ENCODE measurements at places on chromosomes 4 and X. TPM values are rescaled to one million over a fixed set of nuclear protein-coding genes. Genes with fewer than 3 reads are reported as not detected.
A peak's percentile ranks its signal among the peaks of the same experiment; 100 is the strongest.

The PNCK gene
- 21.0 TPM for total RNA-seq

- peak; percentile 19 for DNase-seq
Measured at GRCh38 chrX:30990361-30990760, 81.5 kb downstream of the FTHL17 start.

DNA sequence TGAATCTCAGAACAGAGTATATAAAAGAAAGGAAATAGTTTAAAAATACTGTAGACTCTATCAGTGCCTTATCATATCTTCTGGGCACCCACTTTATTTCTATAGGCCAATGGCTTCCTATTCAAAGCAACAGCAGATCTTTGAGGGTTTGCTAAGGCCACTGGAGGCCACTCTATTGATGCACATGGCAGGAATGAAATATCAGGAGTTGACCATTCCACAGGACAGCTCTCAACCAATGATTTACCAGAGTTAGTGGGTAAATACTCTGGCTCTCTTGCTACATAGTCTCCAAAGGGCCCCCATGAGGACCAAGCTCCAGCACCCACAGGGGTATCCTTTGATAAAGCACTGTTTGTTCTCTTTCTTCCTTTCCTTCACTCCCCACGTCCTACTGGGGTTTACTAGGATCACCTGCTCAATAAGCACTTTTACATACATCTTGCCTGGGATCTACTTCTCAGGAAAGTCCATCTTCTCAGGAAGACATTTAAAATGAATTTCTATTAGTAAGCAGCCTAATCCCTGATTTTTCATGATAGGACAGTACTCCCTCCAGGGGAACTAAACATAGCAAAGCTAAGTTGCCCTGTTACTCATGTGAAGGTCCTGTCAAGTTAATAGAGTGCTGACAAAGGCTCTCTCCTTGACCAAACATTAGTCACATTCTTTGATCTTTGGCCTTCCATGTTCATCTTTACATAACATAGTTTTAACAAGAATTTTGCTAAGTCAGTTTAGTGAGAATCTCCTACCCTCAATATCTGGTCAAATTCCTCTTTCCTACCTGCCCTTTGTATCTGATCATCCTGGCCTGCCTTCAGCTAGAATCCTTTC lies 459.7 kb downstream of the GRXCR1 start:
- DNase-seq: no peak

DNA sequence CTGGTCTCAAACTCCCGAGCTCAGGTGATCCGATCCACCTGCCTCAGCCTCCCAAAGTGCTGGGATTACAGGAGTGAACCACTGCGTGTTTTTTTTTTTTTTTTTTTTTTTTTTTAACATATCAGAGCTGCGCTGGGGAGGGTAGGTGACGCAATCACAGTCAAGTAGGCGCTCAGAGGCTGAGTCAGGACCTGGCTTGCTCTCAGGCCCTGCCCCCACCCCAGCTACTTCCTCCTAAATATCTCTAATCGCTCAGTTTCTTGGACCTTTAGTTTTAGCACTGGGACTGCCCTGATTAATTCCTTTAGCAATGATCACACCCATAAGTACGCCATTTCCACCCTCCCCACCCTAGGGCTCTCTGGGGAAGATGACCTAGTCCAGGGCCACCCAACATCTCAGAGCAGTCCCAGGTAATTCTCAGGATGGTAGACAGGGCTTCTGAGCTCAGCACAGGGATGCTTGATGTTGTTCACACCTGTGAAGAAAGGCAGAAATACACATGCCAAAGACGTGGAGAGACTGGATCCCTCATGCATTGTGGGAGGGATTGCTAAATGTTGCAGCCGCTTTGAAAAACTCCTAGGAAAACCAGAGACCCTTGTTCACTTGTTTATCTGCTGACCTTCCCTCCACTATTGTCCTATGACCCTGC lies 50.2 kb downstream of the DDX3X start:
- peak; percentile 80 for DNase-seq

GRCh38 chr4:80948141-80948540 lies 82.4 kb upstream of the BMP3 start:
- peak; percentile 12 for DNase-seq

The SOX3 gene
- total RNA-seq: not detected

GRCh38 chr4:141565379-141566089 lies 70.8 kb upstream of the IL15 start:
- no peak for DNase-seq

DNA sequence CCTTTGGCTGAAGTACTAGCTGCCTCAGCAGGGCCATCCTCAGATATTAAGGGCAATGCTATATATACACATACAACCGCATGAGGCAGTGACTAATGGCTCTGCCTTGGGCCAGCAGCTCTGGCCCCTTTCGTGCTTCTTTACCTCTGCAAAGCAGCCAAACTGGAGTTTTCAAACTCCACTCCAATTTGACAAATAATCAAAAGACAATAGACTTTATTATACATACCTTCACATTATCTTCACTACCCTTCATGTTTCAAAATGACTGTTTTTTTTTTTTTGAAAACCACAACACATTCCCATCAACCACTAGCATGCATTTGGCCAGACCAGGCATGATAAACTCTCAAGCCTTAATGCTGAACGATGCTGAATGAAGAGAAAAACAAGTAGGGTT lies 187.7 kb downstream of the ENOX2 start:
- no peak for DNase-seq

DNA sequence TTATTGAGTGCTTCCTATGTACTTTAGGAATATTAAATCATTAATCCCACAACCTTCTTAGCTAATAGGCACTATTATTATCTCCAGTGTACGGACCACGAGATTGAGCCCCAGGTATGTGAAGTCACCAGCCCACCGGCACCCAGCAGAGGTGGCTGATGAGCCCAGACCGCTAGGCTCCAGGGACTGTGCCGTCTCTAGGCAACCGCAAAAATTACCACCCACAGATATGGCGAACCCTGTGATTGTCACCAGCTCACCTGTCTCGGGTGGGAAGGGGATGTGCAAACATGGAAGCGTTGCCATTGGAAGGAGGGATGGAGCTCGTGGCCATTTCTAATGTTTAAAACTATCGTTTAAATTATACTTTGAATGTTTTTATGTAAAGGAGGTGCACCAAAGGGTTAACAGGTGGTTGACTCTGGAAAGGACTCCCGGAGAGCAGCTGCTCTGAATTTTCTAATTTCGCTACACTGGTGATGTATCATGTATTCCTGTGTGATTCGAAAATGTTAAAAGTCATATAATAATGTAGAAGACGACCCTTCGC lies 21.0 kb upstream of the JAKMIP1 start:
- DNase-seq: peak; percentile 52

- DNase-seq: no peak
Measured at GRCh38 chr4:175891851-175892250, 79.8 kb upstream of the GPM6A start.

DNA sequence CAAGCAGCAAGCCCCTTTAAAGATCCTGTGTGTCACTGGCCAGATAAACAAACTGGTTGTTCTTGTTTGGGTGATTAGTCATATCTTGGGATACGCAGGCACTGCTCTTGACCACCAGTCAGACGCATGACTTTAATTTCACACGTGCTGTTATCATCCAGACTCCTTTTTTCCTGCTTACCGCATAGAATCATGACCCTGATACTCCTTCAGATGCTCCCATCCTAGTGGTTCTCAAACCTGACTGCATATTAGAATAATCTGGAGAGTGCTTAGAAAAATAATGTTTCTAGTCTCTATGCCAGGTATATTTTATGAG lies 78.8 kb downstream of the CLDN22 start:
- peak; percentile 44 for DNase-seq

The HOPX gene
- 48.2 TPM for total RNA-seq

DNA sequence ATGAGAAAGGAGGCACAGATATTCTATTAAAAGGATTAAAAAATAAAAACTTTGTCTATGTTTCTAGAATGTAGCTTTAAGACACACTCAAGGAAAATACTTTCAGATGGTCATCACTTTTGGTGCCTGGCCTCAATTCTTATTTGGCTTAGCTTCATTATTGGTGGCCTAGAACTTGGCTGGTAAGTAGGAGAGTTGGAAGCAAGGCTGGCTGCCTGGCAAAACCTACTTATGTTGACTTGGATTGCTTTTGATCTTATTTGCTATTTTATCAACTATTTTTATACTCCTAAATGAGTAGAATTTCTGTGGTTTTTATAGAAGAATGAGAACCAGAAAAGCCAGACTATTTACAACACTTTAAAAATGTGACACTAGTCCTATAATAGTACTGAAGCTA lies 35.3 kb upstream of the JADE3 start:
- no peak for DNase-seq

GRCh38 chrX:139113708-139114107 lies 402.2 kb upstream of the FGF13 start:
- DNase-seq: no peak

- peak; percentile 22 for DNase-seq
Measured at GRCh38 chrX:15059474-15059873, 186.3 kb downstream of the MOSPD2 start.

DNA sequence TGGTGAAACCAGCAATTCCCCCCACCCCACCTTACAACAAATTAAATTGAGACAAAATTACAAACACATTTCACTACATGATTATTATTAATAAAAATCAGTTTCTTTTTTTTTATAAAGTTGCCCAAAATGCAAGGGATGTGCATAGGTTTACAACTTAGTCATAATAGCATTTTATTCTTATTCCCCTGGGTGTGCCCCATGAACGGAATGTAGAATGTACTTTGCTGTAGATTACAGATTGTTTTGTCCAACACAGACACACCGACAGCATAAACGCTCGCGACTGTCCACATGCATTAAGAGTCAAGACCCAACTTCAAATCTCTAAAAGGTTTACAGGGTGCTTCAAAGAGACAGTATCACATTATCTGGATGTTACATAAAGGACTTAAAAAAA lies 72.3 kb downstream of the NYX start:
- no peak for DNase-seq

DNA sequence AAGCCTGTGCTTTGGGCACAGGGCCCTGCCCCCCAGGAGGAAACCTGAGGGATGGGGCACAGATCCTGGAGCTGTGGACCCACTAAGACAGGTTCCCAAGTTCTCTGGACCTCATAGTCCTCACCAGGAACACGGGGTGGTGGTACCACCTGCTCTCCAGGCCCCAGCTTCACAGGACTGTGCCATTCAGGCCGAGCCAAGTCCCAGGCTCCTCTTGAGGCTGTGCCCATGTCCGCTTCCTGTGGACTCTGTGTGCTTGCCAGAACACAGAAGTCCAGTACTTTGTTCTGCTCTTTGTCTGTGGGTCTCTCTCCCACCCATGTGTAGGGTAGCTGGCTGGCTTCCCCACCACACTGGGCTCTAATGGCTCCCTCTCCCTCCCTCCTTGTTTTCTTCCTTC lies 104.5 kb upstream of the PSAPL1 start:
- no peak for DNase-seq

- DNase-seq: no peak
Measured at GRCh38 chrX:19958552-19959486, 32.0 kb downstream of the BCLAF3 start.

The MAGEA12 gene
- not detected for total RNA-seq

GRCh38 chr4:13918110-13918509 lies 290.6 kb upstream of the BOD1L1 start:
- DNase-seq: no peak

The KIF4A gene
- 2.0 TPM for total RNA-seq

The HPSE gene
- under 0.01 TPM for total RNA-seq

- no peak for DNase-seq
Measured at GRCh38 chr4:147709999-147710398, 21.9 kb upstream of the ARHGAP10 start.

DNA sequence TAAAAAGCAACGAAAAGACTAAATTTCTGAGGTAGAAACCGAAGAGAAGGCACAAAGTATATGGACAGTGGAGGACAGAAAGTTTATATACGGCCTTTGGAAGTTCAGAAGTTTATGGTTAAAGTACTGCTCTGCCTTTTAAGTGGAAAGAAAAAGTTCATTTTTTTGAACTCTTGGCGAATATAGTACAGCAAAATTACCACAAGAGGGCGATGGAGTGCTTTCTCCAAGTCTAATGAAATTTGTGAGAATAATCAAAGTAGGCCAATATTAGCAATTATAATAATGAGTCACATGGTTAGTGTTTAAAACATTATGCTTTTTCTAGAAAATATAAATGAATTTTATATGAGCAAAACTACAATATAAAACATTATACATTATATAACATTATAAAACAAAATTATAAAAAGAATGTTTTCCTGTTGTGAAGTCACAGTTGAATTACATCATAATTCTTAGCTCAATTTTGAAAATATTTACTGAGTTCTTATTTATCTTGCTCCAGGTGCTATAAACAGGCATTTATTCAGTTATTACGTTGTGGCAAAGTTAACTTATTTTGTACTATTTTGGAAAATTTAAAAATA lies 136.2 kb upstream of the BMPR1B start:
- no peak for DNase-seq

DNA sequence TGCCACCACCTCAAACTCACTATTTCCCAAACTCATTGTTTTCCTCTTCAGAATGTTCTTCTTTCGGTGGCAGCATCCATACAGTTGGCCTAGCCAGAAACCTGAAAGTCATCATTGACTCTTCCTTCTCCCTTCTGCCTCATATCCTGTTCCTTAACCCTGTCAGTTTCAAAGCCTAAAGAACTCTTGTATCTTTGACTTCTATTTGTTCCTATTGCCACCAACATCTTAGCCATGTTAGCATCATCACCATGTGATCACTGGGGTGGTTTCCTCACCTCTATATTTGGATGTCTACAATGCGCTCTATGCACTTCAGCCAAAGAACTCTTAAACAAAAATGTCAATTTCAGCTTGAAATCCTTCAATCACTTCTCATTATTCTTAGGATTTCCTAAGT lies 29.0 kb downstream of the DDX60L start:
- no peak for DNase-seq

The TMEM129 gene
- total RNA-seq: 118 TPM

The LINC00632 gene
- total RNA-seq: 6.6 TPM

The AVPR2 gene
- total RNA-seq: 0.37 TPM

DNA sequence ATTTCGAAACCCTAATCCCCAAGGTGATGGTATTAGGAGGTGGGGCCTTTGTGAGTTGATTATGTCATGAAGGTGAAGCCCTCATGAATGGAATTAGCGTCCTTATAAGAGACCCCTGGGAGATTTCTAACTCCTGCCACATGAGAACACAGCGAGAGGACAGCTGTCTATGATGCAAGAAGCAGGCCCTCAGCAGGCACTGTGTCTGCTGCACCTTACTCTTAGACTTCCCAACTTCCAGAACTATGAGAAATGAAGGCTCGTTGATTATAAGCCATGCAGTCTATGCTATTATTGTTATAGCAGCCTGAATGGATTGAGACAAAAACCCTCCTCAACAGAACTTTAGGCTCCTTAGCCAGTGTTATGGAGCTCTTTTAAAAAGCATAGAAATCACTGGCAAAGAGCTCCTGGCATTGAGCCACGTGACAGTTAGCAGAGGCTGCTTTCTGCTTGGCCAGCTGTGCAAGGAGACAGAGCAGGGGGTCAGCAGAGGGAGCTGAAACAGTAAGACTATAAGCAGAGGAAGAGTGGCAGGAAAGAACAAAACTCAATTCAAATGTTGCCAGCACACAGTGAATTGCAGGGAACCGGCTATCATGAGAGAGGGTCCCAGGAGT lies 219.2 kb upstream of the FAT1 start:
- no peak for DNase-seq

DNA sequence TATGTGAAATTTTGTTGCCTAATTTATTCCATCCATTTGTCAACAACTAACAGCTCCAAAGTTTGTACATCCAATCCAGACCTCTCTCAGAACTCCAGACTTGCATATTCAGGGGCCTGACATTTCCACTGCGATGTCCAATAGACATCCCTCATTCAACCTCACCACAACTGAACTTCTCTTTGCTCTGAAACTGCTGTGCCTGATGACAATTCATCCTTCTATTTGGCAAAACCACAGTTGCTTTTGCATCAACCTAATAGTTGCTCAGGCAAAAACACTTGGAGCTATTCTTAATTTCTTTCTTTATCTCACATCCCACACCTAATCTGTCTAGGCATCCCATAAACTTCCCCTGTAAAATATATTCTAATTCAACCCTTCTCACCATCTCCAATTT lies 56.5 kb downstream of the ANTXR2 start:
- no peak for DNase-seq

Measured in stomach (tissue), 19 donors.